ENCODE measurements at places on chromosomes 1 and 21. TPM values are rescaled to one million over a fixed set of nuclear protein-coding genes. Genes with fewer than 3 reads are reported as not detected.
A peak's percentile ranks its signal among the peaks of the same experiment; 100 is the strongest.

GRCh38 chr21:43337901-43338655 is 88.9 kb downstream of the SIK1 start:
- no peak overlapping the region for H3K4me3 ChIP-seq
- DNase-seq, result no peak
- H3K36me3 ChIP-seq, result no peaks in the 10 kb centered on the region
- no peak overlapping the region for H3K27ac ChIP-seq
- peaks cover 28% of the 10 kb centered on the region for H3K4me1 ChIP-seq
- H3K27me3 ChIP-seq, result no peaks in the 10 kb centered on the region

GRCh38 chr1:112866981-112867380 is 89.0 kb downstream of the SLC16A1 start:
- no peaks in the 10 kb centered on the region for H3K4me1 ChIP-seq
- no peak for DNase-seq
- H3K27me3 ChIP-seq, result no peaks in the 10 kb centered on the region
- H3K36me3 ChIP-seq, result no peaks in the 10 kb centered on the region
- no peak overlapping the region for H3K4me3 ChIP-seq

LRIG2 gene
- 15.0 TPM for total RNA-seq

ECM1 gene
- total RNA-seq, result 16.9 TPM

DNA sequence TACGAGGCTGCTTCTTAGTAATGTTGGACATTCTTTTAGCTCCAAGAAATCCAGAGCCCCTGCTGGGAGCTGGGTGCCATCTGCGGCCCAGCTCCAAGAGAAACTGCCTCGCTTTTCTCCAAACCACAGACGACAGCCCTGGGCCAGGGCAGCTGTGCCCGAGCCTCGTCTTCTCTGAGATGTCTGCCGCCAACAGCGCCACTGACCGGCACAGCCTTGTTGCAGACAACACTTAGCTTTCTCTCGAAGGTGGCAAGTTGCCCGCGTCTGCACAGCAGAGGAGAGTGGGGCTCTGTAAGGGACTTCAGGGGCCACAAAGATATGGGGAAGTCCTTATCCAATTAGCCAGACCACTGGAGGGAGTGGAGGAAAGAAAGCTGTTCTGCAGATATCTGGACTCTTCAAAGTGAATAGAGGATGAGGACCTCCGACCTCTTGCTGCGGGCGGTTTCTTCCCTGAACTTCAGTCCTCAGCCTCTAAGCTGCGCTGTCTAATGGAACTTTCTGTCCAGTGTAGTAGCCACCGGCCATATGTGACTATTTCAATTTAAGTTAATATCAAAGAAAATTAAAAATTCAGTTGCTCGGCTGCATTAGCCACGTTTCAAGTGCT is 63.9 kb upstream of the DISP3 start:
- H3K36me3 ChIP-seq, result no peaks in the 10 kb centered on the region
- H3K27me3 ChIP-seq, result peaks cover 23% of the 10 kb centered on the region
- no peak overlapping the region for H3K4me3 ChIP-seq
- DNase-seq, result no peak
- no peaks in the 10 kb centered on the region for H3K4me1 ChIP-seq
- H3K27ac ChIP-seq, result no peak overlapping the region

OR2T11 gene
- not detected for total RNA-seq

DTL gene
- total RNA-seq, result 3.9 TPM

AMY2A gene
- not detected for total RNA-seq

MEAF6 gene
- total RNA-seq, result 59.5 TPM

- H3K36me3 ChIP-seq, result no peaks in the 10 kb centered on the region
- no peak overlapping the region for H3K27ac ChIP-seq
- peaks cover 3% of the 10 kb centered on the region for H3K4me1 ChIP-seq
- H3K27me3 ChIP-seq, result no peaks in the 10 kb centered on the region
- H3K4me3 ChIP-seq, result no peak overlapping the region
- peak; percentile 64 for DNase-seq
Measured at GRCh38 chr1:59976194-59977074, 49.9 kb upstream of the CYP2J2 start.

DNA sequence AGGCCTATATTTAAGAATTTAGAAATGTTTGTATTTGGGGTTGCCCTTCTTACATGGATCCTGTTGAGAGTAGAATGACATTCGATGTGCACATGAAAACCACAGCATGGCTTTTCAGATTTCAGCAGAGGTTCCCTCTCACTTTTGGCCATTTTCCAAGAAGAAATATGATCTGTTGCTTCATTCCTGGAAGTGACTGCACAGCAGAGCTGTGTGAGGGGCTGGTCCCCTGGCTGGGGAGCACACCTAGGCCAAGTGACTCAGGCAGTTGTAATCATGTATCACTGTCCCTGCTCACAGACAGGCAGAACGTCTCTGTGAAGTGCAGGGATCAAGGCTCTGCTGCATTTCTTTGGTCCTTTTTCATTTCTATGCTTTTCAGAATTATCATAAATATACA is 32.3 kb downstream of the AGT start:
- H3K27me3 ChIP-seq, result no peaks in the 10 kb centered on the region
- H3K4me1 ChIP-seq, result peaks cover 8% of the 10 kb centered on the region
- no peak overlapping the region for H3K4me3 ChIP-seq
- peaks cover 95% of the 10 kb centered on the region for H3K36me3 ChIP-seq
- DNase-seq, result no peak

Measured in lower lobe of right lung (tissue), 2 donors.